ENCODE measurements at places on chromosomes 11 and 22.

DNA sequence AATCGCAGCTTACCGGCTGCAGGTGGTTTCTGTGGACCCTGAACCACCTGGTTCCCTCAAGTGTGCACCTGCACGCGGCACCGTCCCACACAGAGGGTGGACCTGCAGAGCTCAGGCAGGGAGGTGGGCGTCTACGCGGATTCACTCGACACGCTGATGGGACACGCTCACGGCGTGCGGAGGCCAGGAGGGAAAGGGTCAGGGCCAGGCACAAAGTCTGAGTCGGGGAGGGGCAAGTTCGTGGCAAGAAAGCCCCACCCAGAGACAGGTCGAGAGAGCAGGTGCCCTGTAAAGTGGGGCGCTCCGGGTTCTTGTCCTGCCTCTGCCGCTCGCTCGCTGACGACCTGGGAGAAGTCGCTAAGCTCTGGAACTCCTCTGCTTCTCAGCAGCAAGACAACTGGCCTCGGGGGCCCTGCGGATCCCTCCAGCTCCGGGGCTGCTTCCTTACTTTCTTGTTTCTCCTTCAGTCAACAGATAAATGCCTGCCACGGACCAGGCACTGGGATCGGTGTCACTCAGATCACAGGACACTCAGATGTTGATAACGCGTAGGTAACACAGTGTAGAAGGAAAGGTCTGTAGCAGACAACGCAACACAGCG, 72.4 kb upstream of the NUP50 start:
- no peak for DNase-seq

DNA sequence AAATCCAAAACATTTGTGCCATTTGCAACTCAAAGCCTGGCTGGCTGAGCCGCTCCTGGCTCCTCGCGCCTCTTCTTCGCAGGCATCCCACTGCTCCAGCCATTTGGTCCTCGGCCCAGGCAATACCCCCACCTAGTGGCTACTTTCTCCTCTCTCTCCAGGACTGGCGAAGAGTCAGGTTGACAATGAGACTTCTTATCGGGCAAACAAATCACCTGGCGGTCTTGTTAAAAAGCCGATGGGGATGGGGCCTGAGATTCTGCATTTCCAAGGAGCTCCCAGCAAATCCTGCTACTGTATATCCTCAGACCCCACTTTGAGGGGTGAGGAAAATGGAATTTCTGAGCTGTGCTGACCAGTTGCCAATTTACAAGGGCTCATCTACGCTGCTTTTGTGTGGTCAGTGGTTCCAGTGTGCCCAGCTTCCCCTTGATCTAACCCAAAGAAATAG, 89.0 kb downstream of the ISX start:
- DNase-seq: no peak

GRCh38 chr22:30031764-30032455, 48.4 kb upstream of the HORMAD2 start:
- DNase-seq: no peak

DNA sequence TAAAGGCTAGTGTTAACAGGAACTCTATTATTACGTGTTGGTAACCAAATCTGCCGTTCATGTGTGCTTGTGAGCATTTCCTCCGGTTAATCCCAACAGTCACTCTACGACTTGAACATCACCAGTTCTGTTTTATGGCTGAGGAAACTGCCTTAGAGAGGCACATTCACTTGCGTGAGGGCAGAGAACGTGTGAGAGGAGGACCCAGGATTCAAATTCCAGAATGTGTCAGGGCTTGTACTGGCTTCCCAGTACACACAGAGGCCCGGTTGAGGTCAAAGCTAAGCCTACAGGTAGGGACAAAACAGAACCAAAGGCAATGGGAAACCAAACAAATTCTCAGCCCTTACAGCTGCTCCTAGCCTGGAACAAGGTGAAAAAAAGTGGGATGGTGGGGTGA, 66.9 kb upstream of the TENM4 start:
- DNase-seq: no peak

DNA sequence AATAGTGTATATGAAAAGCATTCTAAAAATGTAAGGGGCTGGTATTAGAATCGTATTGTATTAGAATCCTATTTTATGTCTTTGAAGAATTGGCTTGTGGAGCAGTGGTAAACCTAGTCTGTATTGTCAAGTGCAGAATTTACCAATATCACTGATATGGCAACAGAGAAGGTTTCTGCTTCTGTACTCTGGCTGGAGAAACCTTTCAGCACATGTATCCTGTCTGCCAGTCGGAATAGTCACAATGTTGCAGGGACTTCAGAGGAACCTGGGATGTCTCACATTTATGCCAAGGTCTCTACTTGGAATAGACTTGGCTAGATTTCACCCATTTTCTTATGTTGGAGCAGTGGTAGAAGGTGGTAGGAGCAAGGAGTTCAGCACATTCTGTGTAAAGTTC, 4.4 kb downstream of the MTMR3 start:
- no peak for DNase-seq

- DNase-seq: no peak
Measured at GRCh38 chr11:8207080-8208000, 38.5 kb upstream of the RIC3 start.

DNA sequence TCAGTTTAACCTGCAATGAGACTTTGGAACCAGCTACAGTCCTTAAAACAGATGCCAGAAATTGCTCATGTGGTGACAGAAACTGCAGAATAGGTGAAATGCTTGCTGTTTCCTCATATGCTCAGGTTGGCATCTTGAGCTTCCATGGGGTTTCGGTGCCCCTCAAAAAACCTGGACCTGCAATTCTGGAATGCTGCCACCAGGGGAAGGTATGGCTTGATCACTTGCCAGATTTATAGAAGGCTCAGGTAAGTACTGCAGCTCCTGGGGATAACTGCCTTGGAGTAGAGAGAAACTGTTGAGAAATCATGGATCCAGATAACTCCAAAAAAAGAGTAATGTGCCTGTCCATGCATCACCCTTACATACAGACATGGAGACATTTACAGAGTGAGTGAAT, 113.0 kb downstream of the CTTN start:
- no peak for DNase-seq

GRCh38 chr11:125938418-125938817, 7.4 kb upstream of the VSIG10L2 start:
- no peak for DNase-seq

GRCh38 chr11:1201395-1202153, 21.3 kb upstream of the MUC5B start:
- DNase-seq: no peak

DNA sequence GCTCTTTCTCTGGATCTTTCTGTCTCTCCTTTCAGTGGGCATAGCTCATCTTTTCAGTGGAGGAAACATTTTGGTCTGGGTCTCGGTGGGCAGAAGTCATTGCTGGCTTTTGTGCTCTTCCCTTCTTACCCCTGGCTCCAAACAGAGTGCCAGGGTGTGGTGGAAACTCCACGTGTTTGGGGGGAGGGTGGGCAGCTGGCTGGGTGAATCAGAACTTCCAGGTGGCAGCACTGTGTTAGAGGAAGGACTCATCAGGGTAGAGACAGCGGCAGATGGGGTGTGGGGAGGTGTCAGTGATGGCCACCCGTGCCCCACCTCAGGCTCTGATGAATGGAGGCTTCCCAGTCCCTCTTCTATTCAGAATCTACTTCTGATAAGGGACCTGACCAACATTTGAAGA, 114.0 kb downstream of the GRIK4 start:
- no peak for DNase-seq

- DNase-seq: no peak
Measured at GRCh38 chr11:28767574-28767973, 659.4 kb downstream of the METTL15 start.

DNA sequence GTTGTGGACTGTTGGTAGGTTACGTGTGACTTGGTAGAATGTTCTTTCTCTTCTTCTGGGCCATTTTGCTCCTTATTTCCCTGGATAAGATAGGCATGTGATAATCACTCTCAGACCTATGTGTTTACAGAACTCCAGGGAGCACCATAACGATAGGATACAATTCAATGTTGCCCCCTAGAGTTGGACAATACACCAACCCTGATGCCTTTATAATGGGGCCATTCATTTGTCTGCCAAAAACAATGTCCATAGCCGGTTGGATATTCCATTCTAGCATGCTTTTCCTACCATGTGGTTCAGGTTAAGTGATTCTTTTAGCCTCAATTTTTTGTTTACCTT, 60.5 kb downstream of the APIP start:
- no peak for DNase-seq

DNA sequence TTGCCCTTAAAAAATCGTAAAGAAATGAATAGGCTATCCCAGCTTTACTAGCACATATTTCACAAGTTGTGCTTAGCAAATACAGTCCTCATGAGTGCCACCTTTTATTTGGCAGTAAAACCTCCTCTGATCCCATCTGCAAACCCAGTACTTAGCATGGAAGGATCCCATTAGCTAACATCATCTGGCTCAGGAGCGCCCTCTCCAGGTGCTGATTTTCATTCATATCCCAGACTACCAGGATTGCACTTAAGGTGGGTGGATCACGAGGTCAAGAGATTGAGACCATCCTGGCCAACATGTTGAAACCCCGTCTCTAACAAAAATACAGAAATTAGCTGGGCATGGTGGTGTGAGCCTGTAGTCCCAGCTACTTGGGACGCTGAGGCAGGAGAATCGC, 76.1 kb upstream of the PAX6 start:
- no peak for DNase-seq

DNA sequence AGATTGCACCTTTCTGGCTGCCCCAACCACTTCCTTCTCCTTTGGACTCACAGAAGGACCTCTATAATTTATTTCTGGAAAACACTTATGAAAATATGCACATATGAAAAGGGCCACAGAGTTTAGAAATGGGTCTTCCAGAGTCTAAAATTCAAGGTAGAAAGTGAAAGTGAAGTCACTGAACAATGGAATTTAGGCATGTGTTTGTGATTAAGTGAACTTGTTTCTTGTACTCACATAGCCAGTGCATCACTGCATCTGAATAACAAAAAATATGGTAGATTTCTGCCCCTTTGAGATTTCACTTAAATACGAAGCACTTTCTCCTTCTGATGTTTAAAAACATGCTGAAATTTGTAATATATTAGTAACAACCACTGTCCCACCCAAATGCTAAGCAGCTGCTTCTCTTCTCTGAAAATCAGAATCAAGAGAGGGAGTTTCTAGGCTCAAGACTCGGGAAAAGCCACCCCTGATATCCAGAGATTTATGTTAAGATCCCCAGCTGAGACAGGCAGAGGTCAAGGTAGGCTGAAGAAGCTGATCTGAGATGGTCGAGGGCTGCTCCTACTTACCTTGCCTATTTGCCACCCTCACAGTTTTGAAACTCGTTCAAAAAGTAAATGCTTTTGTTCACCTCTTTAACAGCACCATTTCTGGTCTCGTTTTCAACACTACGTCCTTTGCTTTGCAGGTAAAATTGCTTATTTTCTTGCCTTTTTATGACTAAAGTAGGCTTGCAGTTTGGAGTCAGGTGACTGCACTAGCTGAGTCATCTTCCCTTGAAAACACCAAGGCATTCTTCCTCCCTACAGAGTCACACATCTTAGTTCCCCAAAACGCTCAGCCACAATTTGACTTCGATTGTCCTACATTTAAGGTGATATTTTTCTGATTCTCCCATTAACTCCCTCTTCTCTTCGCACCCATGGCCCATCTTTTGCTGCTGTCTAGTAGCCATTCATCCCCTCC, at the start of gene XKR3:
Gene XKR3 (minus strand): TSS at position 696 of the 972 bp plus-strand sequence. CDS start 17,338 bp downstream, outside the sequence.
- no peak for DNase-seq

GRCh38 chr11:9691865-9692264, 28.0 kb downstream of the SWAP70 start:
- DNase-seq: no peak

- no peak for DNase-seq
Measured at GRCh38 chr11:59847626-59848025, 2.3 kb upstream of the CBLIF start.

- DNase-seq: no peak
Measured at GRCh38 chr11:110818032-110818687, 105.9 kb upstream of the ARHGAP20 start.

GRCh38 chr11:109236188-109236587, 185.8 kb upstream of the C11orf87 start:
- no peak for DNase-seq

DNA sequence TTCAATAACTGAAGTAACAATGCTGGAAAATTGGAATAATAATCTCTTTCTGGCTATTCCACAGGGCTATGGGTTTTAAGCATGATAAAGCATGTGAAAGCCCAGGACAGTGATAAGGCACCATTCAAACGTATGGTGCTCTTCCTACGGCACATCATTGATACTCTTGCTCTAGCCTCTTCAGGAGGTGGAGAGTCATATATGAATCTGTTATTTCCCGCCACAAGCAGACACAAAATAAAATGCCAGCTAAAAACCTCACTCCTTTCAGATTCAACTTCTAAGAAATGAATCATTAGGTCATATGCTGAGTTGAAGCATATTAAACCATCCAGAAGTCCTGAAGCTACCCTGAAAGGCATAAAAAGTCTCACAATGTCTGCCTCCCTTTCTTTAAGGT, 49.9 kb downstream of the FZD4 start:
- no peak for DNase-seq

GRCh38 chr11:122758339-122758738, 80.0 kb upstream of the CRTAM start:
- DNase-seq: no peak

DNA sequence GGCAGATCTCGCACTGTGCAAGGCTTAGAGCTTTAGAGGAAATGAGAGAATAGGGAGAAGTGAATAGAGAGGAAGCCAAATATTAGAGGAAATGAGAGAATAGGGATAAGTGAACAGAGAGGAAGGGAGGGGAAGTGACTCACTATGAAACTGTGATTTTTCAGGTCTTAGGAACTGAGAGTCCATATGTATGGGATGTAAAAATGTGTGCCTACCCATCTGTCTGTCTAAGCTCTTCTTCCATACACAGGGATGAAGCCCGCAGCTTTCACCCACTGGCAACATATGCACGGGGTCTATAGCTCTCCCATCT, 6.4 kb upstream of the CCDC86 start:
- no peak for DNase-seq

DNA sequence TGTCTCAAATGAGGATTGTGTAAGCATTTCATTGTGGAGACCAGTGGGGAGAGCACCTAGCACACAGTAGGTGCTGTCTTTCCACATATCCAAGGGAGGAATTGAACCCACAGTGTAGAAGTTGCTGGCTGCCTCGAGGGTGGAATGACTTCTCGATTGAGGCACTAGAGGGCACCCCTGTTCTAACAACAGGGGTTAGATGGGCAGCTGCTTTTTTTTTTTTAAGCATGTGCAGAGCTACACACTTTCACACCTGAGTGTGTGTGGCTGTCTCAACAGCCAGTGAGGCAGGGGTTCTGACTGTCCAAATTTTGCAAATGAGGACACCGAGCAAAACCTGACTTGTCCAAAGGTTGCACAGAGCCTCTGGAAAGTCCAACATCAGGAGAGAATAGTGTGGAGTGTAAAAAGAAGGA, 118.2 kb upstream of the CRYBB3 start:
- DNase-seq: peak; percentile 47

- DNase-seq: no peak
Measured at GRCh38 chr11:60455531-60456042, at the start of gene MS4A1. Gene MS4A1 (plus strand): TSS chr11:60455847. CDS start chr11:60462375, 6,528 bp downstream.

DNA sequence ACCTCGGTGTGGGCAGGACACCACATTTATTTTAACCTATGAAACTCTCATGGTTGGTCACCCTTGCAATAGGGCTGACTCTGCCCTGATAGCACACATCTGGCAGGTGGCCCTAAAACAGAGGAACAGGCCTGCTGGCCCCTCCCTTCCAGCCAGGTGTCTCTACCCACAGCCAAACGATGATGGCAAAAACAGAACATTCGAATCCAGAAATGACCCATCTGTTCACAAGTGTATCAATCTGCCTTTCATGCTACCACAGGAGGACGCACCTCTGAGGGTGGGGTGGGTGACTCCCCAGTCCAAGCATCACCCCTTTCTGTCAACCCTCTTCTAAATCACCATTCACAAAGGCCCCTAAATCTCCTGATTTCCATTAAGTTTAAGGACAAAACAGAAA, 118.1 kb downstream of the ETS1 start:
- no peak for DNase-seq

- DNase-seq: no peak
Measured at GRCh38 chr11:19963697-19964387, 196.4 kb downstream of the DBX1 start.
